ENCODE measurements at places on chromosomes 7 and 10. TPM values are rescaled to one million over a fixed set of nuclear protein-coding genes. Genes with fewer than 3 reads are reported as not detected.

The SCART1 gene
- 0.35 TPM for total RNA-seq

The CTTNBP2 gene
- total RNA-seq, result 47.5 TPM

The DTX2 gene
- total RNA-seq, result 10.6 TPM

The PTN gene
- 4.7 TPM for total RNA-seq

The CALML3 gene
- not detected for total RNA-seq

The DDC gene
- total RNA-seq, result not detected

The ZEB1 gene
- 84.1 TPM for total RNA-seq

The FEZF1 gene
- not detected for total RNA-seq

The PTPN20 gene
- 9.5 TPM for total RNA-seq

The SHTN1 gene
- 35.9 TPM for total RNA-seq

The GBX1 gene
- total RNA-seq, result not detected

The CLRN3 gene
- total RNA-seq, result not detected

The INA gene
- total RNA-seq, result 5.2 TPM

DNA sequence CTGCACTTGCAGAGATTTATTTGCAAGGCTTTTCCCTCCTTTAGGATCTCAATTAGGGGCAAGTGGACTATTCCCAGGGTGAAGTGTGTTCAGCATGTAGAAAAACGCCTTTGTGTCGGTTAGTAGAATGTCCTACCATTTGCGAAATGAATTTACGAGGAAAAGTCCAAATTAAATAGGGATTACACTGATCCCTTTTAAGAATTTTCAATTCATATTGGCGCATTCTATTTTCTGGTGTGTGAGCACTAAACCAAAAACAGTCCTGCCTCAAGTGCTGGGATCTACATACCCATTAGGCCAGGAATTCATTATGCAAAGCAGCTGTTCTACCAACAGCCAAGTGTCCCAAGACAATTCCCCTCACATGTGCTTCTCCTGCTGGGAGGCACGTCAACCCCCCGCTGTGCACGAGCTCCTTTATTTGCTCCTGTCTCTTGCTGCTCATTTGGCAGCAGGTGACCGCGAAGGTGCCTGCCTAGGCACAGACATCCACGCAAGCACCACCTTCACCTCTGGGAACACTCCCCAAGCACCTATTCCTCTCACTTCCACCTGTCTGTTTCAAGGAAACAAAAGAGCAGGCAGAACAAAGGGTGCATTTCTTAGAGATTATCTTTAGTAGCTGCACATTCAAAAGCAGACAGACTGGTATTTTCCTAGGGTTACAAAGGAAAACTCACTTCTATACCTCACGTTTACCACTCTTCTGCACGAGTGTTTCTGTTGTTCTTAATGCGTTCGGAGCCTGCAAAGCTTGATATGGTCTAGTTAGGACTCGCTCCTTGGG lies 134.6 kb upstream of the FGFR2 start:
- DNase-seq, result no peak

DNA sequence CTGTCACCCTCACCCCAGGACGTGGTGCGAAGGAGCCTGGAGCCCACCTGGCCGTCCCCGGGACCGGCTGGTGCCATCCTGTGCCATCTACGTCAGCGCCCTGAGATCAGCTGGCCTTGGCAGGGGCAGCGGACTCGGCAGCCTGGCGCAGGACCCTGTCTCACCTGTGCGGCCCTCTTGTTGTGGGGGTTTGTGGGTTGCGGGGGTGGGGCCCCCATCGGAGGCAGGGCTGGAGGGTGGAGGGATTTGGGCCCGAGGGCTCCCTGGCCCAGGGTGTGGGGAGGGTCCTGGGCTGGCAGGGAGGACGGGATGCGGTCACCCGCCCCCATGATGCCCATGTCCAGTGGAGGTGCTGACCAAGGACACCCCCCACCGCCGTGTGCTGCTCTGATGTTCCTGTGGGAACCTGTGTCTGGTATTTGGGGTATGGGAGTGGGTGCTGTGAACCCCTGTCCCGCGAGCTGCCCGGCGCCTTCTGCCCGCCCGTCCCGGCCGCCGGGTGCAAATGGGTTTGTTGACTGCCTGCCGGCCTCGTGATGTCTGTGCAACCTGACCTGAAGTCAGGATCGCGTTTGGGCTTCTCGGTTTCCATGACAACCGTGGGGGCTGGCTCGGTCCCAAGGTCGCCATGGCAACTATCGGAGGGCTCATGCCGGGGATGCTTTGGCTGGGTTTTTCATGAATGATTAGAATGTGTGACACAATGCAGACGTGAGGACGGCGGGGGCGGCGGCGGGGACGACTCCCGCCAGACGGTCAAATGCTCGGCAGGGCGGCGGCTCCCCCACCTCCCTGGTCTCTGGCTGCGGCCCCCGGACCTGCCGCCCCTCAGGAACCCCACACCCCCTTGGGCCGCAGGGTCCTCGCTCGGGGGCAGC lies 7.3 kb downstream of the MAFK start:
- peak; percentile 87 for DNase-seq

DNA sequence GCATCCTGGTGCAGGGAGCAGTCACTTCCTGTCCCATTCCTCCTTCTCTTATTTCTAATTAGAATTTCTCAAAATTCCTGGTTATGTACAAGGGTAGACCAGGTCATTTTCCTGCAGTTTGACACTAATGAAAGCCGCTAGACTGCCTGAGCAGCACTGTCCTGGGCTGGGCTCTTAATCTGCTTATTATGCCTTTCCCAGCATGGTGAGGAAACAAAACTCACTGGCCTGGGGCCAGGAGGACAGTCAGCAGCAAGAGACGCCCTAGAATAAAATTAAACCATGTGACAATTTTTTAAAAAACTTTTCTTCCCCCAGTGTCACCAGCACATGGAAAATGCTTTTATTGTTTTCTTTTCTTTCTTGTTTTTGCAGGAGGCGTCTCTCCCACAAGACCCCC lies 647.5 kb downstream of the TYW1 start:
- DNase-seq, result no peak

- peak; percentile 64 for DNase-seq
Measured at GRCh38 chr7:95404316-95404865, 8.2 kb upstream of the PON3 start.

DNA sequence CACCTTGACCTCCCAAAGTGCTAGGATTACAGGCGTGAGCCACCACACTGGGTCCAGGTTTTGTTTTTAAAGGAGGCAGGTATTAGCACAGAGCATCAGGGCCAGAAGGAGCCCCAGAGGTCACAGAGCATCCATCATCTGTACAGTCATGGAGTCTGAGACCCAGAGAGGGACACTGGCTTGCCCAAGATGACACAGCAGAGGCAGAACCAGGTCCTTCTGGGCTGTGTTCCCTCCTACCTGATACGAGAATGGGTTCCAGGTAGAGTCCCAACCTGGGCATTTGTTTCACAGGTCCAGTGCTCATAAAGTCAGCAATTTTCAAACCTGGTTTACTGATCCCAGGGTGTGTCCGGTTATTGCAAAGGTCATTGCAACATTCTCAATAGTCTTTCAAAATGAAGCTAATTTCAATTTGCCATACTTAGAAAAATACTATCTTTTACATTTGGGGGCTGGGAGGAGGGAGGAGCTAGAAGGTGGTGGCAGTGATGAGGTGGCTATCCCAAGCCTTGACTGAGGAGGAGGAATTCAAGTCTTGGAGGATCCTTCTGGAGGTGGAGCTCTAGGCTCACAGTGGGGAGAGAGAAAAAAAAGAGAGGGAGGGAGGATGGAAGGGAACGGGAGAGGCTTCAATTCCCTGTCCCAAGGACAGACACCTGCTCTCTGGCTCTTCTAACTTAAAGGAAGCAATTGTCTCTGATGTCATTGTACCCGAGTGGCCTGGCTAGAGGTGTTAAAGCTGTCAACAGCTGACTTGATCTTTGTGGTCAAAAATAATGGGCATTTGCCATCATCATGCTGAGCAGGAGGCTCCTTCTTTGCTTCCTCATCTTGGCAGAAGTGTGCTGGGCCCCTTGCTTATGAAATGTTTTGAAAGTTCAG lies 8.1 kb downstream of the MXI1 start:
- no peak for DNase-seq

GRCh38 chr10:126902157-126902556 lies 3.1 kb upstream of the DOCK1 start:
- peak; percentile 96 for DNase-seq

- DNase-seq, result no peak
Measured at GRCh38 chr7:99713995-99714570, 20.9 kb downstream of the CYP3A7 start.

GRCh38 chr7:78587443-78588044 lies 789.0 kb downstream of the PHTF2 start:
- no peak for DNase-seq

- no peak for DNase-seq
Measured at GRCh38 chr7:104124469-104124868, 83.3 kb downstream of the ORC5 start.

- DNase-seq, result no peak
Measured at GRCh38 chr10:90723416-90724068, 134.3 kb downstream of the HTR7 start.

- no peak for DNase-seq
Measured at GRCh38 chr7:148261996-148262688, 328.4 kb upstream of the C7orf33 start.

DNA sequence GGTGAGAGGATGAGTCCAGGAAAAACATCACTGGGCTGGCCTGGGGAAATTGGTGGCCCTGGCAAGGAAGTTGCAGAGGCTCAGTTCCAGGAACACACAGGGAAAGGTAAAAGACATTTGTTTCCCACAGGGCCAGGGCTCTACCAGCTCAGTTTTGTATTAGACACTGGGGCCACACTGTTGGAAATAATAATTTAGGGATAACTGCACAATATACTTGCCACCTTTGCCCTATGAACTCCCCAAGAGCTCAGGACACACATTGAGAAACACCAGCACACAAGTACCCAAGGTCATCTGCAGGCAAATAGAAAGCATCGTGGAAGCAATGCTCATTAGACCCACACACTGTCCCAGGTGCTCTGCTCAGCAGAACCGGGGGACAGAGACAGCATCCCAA lies 617.6 kb downstream of the PTPRN2 start:
- DNase-seq, result no peak

DNA sequence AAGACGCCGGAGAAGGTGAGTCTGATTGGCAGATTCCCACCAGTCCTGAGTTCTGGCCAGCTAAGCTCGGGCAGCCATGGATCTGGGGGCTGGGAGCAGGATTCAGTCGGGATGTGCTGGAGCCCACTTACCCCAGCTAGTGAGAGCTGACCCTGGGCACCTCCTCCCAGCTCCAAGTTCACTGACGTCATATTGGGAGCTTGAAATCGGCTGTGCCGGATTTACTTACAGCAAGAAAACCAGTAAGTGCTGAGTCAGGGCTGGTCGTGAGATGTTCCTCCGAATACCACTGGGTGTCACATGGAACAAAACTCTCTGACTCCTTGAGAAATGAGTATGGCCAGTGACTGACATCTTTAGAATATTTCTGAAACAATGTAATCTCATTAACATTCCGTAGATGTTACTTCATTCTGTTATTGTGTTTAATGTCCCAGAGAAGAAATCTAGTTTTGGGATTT lies 621.2 kb downstream of the SDK1 start:
- peak; percentile 95 for DNase-seq

GRCh38 chr7:94183289-94183749 lies 179.2 kb upstream of the BET1 start:
- DNase-seq, result peak; percentile 100

DNA sequence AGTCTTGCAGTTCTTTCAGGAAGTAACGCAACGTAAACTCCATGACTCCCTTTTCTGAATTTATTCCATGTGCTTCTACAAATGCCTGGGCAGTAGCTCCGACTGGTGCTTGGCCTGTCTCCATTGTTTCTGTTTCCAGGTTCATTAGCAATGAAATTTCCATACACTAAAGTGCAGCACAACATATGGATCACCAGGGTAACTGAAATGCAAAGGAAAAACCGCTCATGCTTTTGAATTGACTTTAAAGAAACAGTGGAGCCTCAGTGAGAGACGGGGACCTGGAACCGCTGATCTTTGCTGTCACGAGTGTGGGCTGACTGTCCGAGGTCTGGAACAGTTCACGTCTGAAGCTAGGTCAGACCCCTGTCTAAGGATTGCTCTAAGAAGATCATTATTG lies 126.5 kb upstream of the IGFBP3 start:
- no peak for DNase-seq

GRCh38 chr10:48414778-48415177 lies 108.3 kb downstream of the MAPK8 start:
- no peak for DNase-seq

DNA sequence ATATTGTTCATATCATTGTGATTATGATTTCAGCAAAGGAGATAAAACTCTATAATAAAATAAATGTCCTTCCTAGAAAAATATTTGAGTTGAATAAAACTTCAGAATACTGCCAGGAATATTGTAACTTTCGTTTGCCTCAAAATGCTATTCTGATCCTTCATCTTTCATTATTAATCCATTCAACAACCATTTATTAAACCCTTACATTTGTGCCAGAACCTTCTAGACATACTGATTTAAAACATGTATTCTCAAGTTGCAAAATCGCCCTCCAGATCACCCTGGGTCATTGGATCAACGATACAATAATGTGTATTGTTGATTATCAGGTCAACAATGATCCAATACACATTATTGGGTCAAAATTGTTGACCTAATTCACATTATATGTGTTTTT lies 759.8 kb downstream of the CNTNAP2 start:
- no peak for DNase-seq

- DNase-seq, result no peak
Measured at GRCh38 chr10:103784723-103785418, 70.5 kb downstream of the SH3PXD2A start.

DNA sequence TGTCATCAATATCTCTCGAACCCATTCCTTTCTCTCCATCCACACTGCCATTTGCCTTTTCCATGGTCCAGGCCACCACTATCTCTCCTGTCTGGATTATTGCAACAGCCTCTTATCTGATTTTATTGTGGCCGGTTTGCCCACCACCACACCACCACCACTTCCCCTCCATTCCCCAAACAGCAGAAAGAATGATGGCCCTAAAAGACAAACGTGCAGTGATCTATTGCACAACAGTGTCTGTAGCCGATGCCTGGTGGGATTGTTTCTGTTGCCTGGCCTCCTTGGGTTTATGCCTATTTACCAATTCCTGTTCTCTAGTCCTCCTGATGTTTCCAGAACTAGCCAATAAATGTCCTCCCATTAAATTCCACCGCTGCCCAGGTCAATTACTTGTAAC lies 10.2 kb upstream of the ST8SIA6 start:
- no peak for DNase-seq

- DNase-seq, result no peak
Measured at GRCh38 chr7:51680594-51681399, 364.2 kb upstream of the COBL start.

DNA sequence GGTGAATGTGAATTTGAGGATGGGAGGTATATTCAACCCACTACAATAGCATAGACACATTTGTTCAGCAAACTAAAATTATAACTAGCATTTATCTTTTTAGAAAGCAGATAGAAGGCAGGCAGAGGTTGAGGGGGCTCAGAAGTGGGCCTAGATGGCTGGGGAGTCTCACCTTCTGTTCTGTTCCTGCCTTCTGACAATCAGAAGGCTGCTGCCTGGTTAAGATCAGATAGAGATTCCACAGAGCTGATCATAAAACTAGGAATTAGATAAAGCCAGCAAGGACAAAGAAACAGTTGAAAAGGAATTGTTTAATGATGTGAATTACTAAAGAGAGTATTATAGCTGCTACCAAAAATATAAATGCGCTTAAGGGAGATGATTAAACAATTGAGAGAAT lies 11.6 kb upstream of the NFE2L3 start:
- no peak for DNase-seq

All from renal cortical epithelial cell (primary cell).